ENCODE measurements at places on chromosomes 13 and 19.

DNA sequence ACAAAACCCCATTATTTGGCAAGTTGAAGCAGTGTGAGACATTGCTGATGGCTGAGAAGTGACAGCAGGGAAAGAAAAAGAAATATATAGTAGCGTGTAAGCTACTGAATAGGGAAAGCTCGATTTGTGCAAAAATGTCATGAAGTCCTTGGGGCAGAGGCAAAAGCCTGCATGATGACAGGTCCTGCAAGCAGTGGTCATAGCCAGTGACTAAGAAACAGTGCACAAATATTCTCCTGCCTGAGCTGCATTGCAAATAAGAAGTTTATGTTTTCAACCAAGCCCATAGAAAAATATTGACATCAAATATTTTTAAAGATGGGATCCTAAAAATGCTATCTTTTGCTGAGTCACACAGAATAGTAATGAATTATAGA, 270.0 kb downstream of the SLITRK6 start:
- no peak for DNase-seq

DNA sequence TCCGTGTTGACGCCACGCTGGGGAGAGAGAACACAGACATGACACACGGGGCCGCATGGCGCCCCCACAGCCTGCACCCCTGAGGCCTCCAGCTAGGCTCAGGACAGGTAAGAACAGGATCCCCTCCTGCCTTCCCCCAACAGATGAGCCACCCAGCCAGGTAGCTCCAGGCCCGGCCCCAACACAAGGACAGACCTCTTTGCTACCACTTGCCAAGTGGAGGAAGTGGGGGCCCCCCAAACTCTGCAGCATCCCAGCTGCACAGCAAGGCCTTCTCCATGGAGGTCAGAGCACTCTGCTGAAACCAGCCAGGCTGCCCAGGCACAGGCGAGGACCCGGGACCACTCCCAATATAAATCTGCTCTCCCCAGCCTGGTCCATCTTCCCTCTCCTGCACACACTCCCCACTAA, 31.5 kb downstream of the PEPD start:
- no peak for DNase-seq

DNA sequence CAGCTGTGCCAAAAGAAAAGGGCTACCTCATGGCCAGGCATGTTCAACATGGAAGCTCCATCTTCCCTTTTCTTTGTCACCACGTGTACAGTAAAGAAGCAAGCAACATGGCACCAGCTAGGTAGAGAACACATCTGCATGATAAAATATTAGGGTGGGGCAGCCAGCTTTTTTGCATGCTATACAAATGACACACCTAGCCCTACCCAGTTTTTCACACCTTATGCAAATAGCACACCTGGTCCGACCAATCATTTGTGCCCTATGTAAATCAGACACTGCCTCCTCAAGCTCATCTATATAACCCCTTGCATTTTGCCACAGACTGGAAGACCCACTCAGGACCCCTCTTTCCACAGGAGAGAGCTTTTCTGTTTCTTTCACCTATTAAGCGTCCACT, 85.5 kb downstream of the STOML3 start:
- no peak for DNase-seq

- DNase-seq: peak; percentile 9
Measured at GRCh38 chr19:16435238-16435917, 36.4 kb downstream of the EPS15L1 start.

DNA sequence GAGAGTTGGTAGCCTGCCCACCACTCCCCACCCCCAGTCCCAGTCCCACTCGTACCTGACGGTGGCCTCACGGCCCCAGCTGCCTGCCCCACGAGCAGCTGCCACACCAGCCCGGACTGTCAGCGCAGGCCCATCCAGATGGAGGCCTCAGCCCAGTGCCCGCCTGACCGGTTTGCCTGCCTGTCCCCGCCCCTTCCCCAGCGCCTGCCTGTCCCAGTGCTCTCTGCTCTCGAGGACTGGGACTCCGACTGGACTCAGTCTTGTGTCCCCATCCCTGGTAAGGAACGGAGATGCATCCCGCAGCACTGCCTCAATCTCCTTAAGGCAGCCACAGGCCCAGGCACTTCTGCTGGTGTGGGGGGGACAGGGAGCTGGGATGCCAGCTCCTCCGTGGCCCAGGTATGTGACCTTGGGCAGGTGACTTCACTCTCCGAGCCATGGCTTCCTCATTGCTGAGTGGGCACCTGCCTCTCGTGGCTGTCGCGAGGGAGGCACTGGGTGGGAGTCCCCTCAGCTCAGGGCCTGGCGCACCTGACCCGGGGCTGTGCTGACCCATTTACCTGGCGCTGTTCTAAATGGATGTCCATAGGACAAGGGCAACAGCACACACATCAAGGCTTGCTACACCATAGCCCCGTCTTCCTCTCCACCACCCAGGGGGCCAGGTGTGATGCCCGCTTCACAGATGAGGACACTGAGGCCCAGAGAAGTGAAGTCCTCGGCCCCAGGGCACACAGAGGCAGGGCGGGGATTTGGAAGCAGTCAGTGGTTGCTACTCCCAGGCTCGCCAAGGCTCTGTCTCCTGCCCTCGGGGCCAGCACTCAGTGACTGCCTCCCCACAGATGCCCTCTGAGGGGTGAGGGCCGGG, at the start of gene NKPD1:
Gene NKPD1, minus strand, starts transcription at position 113 of the 868 bp plus-strand sequence. CDS start 832 bp downstream, outside the sequence.
- no peak for DNase-seq

- no peak for DNase-seq
Measured at GRCh38 chr13:81409284-81409683, 1068.4 kb upstream of the SPRY2 start.

DNA sequence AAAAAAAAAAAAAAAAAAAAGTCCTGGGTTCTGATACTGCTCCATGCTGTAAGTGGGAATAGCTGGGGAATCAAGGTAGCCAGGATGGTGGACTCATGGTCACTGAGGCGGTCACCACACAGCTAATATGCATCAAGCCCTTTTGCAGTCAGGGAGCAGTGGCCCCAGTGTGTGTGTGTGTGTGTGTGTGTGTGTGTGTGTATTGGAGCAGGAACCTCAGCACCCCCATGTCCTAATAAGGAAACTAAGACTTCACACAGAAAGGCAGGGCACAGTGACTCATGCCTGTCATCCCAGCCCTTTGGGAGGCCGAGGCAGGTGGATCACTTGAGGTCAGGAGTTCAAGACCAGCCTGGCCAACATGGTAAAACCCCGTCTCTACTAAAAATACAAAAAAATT, 12.0 kb downstream of the B3GNT3 start:
- DNase-seq: no peak

DNA sequence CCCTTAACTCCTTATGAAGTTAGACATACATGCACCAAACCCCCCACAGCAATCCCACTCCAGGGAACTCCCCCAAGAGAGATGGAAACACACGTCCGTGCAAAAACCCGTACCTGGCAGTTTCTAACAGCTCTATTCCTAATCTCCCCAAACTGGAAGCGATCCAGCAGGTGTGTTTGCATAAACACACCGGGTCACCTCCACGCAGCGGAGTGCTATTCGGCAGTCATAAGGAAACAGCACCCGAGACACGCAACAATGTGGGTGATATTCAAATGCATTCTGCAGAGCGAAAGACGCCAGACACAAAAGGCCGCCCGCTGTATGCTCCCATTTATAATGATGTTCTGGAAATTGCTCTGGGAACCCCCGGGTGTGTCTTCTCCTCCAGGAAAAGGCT, 6.8 kb upstream of the ZNRF4 start:
- DNase-seq: no peak

DNA sequence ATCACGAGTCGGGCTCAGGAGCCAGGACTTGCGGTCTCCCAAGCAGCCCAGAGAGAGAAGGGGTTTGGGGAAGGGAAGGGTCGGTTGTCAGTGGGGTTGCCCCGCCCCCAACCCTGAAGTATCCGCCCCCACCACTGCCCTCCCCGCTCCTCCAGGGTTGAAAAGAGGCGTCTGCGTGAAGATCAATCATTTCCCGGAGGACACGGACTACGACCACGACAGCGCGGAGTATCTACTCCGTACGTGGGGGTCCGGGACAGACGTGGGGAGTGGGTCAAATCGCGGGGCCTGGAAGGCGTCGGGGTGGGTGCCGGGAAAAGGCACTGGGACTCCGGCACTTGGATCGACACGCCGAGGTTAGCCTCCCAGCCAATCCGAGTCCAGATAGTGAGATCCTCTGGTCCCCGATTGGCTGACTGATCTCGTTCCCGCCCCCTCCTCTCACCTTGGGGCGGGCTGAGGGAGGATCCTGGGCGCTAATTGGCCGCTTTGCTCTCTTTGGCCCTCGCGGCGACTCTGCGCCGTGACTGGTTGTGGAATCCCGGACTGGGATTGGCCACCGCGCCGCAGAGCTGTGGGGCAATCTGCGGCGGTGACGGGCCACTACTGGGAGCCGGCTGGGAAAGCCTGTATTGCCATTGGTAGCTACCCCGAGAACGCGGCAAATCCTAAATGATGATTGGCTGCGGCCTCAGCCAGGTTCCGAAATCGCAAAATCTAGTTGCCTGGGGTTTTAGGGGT, 13.3 kb upstream of the CACNG6 start:
- no peak for DNase-seq

GRCh38 chr19:55339889-55340783, 460 bp downstream of the KMT5C start:
- DNase-seq: no peak

DNA sequence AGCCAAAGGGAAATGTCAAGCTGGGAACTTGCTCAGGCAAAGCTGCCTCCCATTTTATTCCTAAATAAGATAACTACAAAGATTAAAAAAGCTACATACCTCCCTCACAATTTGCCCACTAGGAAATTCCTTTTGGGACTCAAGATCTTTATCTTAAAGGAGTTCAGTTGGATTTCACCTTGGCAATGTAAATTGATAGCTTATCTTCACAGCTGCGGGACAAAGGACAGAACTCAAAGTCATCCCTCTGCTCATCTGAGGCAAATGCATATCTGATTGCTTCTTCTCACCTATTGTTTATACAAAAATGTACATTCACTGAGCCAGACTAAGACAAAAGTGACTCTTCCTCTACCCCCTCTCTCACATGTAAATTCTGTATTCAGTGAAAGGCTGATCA, 47.8 kb downstream of the FGF14 start:
- DNase-seq: no peak

Measured in stimulated activated CD8-positive, alpha-beta memory T cell treated with anti-CD3 and anti-CD28 coated beads, Interleukin-7, amount 100 ng/mL, for 1 hour (primary cell).